ENCODE measurements at places on chromosomes 16 and 17.

GRCh38 chr17:75096082-75096625 is 8.4 kb downstream of the SLC16A5 start:
- no peak for DNase-seq

DNA sequence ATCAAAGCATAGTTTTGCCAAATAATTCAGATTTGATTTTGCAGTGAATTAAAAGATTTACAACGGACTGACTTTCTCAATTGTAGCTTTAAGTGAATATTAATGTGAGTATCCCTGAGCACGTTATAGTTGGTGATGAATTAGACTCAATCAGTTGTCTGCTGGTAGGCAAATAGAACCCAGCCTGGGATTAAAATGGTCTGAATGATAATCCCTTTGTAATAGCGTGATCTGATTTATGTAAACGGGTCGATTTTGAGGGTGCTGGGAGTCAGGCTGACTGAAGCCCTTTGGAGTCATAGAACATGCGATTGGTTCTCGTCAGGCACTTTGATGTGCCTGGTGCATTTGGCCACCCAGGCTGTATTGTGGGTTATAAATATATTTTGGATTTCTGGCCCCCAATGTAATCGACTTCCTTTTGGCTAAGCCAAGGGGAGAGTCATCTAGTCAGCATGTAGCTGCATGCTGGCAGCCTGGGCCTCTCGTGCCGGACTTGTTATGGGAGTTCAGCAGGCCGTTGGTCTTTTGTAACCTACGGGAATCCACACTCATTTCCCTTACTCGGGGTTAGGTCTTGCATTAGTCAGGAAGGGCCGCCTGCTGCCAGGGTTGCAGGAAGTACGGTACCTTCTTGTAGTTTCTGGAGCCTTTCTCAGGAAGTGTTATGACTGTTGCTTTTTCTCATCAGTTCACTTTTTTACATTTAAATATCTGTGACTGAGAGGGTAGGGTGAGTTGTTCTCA is 5.4 kb downstream of the PGS1 start:
- peak; percentile 53 for DNase-seq

GRCh38 chr17:1055751-1056645 is 59.1 kb downstream of the TIMM22 start:
- DNase-seq: peak; percentile 35

DNA sequence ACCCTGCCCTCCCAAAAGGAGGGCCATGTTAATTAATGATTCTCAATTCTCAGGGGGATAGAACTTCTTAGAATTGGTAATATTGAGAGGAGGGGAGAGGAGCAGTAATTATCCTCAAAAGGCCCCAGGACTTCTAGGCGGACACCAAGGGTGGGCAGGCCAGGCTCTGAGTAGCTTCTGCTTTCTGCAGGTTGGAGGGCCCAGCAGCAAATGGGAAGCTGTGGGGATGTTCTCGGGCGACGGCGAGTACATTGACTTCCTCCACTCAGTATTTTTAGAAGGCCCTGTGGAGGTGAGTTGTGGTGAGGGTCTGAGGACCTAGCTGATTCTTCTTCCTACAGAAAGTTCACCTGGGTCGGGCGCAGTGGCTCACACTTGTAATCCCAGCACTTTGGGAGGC is 57.5 kb downstream of the DNAH2 start:
- DNase-seq: no peak

GRCh38 chr17:13509527-13509926 is 92.2 kb downstream of the HS3ST3A1 start:
- no peak for DNase-seq

- DNase-seq: no peak
These were observed 15.3 kb downstream of the LASP1 start for GRCh38 chr17:38885044-38885727.

DNA sequence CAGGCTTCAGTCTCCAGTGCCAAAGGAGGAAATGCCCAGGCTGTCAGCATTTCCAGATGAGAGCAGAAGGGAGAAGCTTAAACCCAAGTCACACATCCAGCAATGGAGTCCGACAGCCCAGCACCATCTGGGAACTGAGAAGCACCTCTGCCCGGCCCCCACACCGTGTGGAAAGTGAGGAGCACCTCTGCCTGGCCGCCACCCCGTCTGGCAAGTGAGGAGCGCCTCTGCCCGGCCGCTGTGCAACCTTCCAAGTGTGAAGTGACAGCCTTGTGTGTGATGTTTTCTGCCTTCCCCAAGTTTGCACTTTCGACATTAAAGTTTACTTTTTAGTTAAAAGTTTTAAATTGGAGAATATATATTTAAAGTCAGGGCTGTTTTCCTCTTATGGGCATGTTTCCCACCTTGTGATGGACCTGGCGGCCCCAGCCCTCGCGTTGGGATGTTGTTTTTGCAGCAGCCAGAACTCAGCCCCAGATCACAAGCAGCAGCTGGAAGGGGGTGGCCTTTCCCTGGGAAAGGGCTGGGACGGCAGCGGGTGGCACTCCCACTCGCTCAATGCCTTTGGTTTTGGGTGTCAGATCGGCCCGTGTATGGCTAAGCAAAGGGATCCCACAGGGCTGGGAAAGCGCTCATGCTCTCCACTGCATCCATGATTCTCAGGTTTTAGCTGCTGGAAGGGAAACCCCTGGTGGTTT is 7.2 kb downstream of the CCDC137 start:
- no peak for DNase-seq

- no peak for DNase-seq
These were observed 8.5 kb upstream of the PRSS22 start for GRCh38 chr16:2866431-2866830.

DNA sequence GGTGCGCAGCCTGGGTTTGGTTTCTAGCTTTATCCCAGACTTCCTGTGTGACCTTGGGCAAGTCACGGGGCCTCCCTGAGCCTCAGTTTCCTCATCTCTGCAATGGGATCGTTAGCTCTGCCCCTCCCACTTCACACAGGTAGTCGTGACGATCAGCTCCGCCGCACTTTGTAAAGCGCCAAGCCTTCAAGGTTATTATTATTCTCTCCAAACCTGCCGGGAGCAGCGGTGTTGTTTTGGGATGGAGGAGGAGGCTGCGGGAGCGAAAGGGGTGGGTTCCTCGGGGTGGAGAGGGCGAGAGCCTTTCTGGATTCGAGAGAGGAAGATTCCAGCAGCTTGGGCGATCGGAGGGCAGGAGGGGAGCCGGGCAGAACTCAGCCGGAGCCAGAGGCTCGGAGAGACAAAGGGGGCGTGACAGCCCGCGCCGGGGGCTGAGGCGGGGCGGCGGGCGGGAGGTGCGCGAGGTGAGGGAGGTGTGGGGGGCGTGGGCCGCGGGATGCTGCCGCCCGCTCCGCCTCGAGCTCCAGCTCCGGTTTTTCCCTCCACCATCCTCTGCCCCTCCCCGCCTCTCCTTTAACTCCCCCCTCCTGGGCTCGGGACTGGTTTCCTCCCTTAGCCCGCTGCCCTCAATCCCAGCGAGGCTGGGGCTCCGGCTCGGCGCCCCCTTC is at the start of gene EFNB3:
TSS of gene EFNB3 (plus strand) at position 602 of the 668 bp plus-strand sequence. CDS start 397 bp downstream, outside the sequence.
- DNase-seq: no peak

DNA sequence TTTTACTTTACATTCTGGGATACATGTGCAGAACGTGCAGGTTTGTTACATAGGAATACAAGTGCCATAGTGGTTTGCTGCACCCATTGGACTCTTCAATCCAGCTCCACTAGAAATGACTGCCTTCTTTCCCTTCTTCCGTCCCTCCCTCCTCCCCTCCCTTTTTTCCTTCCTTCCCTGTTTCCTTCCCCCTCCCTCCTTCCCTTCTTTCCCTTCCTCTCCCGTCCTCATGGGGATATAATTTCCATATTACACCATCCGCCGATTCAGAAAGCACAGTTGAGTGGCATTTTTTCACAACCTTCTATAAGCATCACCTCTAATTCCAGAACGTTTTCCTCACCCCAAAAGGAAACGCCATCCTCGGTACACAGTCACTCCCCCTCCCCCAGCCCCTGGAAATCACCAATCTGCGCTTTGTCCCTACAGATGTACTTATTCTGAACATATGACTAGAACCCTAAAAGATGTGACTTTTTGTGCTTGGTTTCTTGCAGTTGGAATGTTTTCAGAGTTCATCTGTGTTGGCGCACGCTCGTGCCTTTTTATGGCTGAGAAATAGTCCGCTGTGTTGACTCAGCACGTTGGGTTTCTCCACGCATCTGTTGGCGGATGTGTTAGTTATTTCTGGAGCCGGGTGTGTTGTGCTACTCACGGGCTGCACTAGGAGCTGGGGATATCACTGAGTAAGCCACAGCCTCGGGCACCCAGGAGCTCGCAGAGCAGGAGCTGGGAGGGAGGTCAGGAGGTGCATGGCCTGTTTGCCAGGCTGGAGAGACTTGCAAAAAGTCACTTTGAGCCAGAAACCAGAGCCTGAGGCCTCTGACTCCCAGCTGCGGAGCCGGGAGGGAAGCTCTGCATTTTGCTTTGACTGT is 336.4 kb downstream of the SEC14L1 start:
- DNase-seq: no peak

- no peak for DNase-seq
These were observed 17.4 kb downstream of the TBC1D24 start for GRCh38 chr16:2492292-2492691.

- no peak for DNase-seq
These were observed 32.1 kb upstream of the SREBF1 start for GRCh38 chr17:17868641-17869522.

DNA sequence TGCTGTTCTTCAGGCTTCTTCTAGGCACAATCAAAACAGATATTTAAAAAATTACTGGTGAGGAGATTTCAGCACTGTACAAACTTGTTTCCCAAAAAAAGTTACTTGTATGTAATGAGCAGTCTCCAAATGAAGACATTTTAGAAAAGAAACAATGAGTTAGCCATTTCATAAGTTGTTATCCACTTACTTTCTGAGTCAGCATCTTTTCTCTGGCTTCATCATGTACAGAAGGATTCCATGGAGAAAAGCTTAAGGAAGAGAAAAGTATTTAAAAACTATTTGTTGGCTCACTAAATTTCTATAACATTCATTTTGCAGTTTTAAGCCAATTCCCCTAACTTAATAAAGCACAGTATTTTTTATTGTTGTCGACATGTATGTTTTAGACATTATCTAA is 10.5 kb downstream of the AKTIP start:
- no peak for DNase-seq

- no peak for DNase-seq
These were observed 16.0 kb downstream of the MRC2 start for GRCh38 chr17:62643496-62643895.

DNA sequence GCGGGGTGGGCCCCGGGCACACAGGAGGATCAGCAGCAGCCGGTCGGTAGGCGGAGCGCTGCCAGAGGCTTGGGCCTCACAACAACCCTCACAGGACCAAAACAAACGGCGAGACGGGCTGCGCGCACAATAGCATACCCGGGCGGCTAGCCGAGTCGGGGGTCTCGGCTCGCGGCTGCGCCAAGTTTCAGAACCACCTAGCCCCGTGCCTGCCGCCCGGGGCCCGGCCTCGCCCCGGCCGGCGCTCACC is 732 bp downstream of the ULK2 start:
- peak; percentile 39 for DNase-seq

DNA sequence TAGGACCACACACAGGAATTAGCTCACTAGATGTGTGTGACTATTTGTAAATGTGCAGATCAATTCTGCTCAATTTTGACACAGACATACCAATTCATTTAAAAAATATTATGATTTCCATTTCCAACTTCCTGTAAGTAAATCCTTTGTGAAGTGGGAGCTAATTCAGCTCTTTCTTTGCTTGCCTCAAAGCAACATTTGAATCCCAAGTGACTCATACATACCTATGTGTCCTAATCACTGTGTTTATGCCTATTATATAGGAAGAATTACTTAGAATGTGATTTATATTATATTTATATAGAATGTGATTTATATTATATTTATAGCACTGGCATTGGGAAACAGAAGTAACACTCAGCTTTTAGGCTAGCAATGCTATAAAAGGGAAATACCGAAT is 195.9 kb upstream of the C17orf78 start:
- DNase-seq: no peak

DNA sequence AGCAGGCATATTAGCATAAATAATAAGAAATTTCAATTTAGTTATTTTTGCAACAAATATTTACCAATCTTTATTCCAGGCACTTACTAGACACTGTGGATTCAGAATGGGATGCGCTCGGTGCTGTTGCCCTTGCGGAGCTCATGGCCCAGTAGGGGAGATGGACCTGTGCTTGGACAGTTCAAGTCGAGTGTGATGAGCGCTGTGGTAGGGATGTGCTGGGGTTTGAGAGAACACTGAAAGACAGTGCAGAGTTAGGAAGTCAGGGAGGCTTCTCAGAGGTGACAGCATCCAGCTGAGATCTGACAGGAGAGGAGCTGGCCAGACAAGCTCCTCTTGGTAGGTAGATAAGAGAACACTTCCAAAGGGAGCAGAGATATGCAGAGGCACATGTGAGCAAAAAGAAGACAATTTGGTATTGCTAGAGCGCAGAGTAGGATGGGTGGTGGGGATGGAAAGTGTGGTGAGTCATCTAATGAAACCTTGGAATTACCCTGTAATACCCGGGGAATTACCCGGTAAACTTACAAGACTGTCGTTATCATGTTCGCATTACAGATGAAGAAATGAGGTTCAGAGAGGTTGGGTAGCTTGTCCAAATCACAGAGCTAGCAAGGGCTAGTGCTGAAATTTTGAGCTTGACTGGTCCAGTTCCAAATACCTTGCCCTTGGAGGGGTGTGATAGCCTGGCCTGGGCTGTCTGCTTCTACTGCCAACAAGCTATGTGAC is 298.1 kb upstream of the N4BP1 start:
- no peak for DNase-seq

GRCh38 chr17:42642336-42642735 is 16.7 kb upstream of the TUBG2 start:
- no peak for DNase-seq

DNA sequence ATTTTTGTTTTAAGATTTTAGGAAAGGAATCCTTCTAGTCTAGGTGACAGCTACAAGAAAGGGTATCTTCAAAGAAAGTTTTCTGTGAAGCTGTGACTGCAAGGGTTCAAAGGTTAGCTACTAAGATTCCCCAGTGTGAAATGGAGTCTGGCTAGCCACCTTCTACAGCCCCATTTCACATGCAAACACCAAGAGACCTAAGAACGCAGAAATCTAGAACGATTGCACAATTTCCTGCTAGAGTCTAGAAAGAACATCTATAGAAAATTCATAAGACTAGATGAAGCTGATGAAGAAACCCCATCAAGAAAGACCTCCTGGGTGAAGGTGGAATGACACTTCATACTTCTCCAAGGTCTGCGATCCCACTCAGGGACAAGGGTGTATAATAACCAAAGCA is 77.1 kb downstream of the STX8 start:
- no peak for DNase-seq

GRCh38 chr17:45284176-45285140 is 22.6 kb upstream of the SPATA32 start:
- DNase-seq: no peak

GRCh38 chr17:179781-180380 is 1.6 kb downstream of the DOC2B start:
- DNase-seq: no peak

All from stimulated activated CD4-positive, alpha-beta T cell treated with anti-CD3 and anti-CD28 coated beads, TNF-alpha, amount 100 ng/mL, for 48 hours (primary cell).